ENCODE measurements at places on chromosomes 1 and 21. TPM values are rescaled to one million over a fixed set of nuclear protein-coding genes. Genes with fewer than 3 reads are reported as not detected.
A peak's percentile ranks its signal among the peaks of the same experiment; 100 is the strongest.

GRCh38 chr1:2555634-2556276 lies 416 bp upstream of the TNFRSF14 start:
- peak; percentile 98 for DNase-seq

DNA sequence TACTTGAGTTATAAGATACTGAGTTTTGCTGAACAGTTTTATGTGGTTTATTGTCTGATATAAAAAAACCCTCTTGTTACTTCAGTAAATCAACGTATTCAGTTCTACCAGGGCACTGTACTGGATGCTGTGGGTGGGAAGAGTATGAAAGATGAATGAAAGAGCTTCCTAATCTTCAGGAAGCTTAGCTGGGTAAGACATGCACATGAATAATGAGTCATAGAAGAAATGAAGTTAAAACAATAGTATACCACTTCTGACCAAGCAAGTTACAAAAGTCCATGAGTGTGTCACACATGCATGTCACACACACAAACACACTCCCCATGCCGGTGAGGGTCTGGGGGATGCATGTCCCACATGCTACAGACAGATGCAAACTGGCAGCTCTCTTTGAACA lies 105.9 kb downstream of the SIPA1L2 start:
- DNase-seq = no peak

DNA sequence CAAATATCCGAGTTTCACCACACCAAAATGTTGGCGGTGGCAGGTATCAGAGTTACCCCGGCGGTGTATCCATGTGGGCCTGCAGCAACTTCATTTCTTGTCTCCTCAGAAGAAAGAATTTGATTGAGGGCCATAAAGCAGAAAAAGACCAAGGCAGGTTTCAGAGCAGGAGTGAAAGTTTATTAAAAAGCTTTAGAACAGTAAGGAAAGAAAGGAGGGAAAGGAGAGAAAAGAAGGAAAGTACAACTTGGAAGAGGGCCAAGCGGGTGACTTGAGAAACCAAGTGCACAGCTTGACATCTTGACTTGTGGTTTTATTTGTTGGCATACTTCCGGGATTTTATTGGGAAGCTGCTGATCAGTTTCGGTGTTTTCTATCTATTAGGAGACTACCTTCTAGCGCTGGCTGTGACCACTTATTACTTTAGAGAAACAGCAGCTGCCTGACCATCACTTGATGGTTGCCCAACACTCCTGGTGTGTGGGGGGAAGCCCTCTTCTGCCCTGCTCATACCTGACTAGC lies 75.5 kb upstream of the RAB3GAP2 start:
- DNase-seq = no peak

DNA sequence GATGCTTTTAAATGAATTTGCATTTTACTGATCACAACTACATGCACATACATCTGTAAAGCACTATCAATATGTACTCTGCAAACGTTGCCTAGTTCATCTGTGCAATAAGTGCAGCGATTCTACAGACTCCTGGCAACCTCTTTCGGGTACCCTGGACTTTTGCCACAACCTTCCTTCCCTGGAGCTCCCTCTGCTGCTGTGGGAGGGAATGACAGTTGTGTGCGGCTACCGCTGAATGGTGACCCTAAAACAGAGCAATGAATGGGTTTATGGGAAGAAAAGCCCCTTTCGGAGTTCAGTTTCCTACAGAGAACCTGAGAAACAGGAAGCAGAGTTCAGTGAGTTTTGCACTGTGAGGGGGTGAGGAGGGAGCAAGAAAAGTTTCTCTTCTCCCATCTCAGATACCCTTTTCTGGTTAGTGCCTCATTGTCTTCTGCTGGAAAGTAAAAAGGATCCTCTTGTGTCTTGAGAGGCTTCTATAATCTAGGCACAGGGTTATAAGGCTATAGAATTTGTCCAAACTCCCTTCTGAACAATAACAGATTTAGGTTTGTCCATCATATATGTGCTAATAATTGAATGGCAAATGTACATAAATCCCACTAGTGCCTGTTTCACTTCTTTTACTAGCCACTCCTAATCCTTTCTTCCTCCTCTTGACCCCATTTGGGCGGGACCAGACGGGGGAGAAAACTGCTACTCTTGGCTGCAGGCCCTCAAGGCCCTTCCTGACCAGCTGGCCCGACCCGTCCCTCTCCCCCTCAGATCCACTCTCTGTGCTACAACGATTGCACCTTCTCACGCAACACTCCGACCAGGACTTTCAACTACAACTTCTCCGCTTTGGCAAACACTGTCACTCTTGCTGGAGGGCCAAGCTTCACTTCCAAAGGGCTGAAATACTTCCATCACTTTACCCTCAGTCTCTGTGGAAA lies 19.8 kb upstream of the SARS1 start:
- DNase-seq = no peak

DNA sequence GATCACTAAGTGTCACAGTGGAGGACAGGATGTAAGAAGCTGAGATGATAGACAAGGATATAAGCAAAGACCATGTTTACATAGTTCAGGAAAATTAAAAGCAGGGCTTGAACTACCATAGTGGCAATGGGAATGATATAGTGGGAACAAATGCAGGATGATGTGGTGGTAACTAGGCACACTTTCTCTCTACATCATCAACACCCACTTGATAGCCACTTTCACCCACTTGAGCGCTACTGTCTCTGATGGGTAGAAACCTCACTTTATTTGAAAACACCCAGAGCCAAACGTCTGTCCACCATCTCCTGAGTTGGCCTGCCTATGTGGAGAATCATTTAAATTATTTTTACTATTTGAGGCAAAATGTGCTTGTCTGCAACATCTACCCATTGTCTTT lies 305.0 kb upstream of the ST6GALNAC5 start:
- DNase-seq = no peak

- no peak for DNase-seq
Observed at GRCh38 chr1:5267603-5268235, 613.3 kb downstream of the AJAP1 start.

DNA sequence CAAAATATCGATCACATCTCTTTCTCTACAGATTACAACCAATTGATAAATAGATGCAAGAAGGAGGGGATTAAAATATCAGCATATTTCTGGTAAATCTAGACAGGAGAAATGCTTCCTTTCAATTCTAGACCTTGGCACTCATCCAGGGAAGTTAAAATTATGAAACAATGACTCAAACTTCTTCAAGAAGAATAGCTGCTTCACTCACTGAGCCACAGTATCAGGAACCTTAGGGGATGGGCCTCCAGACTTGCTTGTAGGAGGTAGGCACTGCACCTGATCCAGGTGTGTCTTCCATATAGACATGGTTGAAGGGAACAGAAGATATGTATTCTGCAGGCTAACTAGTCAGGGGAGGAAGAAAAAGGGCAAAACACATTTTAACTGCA lies 9.8 kb downstream of the SLAMF7 start:
- DNase-seq = no peak

GRCh38 chr1:2777424-2778219 lies 23.9 kb downstream of the TTC34 start:
- DNase-seq = no peak

DNA sequence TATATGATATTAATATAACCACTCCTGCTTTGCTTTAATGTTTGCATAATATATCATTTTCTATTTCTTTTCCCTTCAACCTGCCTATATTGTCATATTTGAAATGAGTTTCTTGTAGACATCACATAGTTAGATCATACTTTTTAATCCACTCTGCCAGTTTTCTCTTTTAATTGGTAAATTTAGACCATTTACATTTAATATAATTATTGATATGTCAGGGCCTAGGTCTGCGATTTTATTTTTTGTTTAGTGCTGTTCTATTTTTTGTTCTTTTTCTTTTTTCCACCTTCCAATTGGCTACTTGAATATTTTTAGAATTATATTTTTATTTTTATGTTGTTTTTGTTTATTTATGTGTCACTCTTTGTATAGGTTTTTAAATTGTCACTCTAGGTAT lies 213.3 kb downstream of the C1orf94 start:
- no peak for DNase-seq

DNA sequence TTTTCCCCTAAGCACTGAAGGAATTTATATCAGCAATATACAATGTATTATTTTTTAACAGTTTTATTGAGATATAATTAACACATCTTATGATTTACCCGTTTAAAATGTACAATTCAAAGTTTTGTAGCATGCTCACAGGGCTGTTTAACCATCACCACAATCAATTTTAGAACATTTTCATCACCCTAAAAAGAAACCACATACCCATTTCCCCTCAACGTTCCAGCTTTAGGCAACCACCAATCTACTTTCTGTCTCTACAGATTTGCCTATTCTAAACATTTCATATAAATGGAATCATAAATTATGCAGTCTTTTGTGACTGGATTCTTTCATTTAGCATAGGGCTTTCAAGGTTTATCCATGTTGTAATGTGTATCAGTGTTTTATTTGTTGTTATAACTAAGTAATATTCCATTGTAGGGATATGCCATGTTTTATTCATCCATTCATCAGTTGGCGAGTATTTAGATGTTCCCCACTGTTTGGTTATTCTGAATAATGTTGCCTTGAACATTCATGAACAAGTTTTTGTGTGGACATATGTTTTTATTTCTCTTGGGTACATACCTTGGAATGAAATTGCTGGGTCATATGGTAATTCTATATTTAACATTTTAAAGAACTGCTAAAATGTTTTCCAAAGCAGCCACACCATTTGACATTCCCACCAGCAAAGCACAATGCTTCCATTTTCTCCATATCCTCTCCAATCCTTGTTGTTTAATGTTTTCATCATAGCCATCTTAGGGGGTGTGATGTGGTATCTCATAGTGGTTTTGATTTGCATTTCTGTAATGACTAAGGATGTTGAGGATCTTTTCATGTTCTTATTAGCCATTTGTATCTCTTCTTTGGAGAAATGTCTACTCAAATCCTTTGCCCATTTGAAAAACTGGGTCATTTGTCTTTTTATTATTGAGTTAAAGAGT lies 188.5 kb downstream of the TM2D1 start:
- DNase-seq = no peak

DNA sequence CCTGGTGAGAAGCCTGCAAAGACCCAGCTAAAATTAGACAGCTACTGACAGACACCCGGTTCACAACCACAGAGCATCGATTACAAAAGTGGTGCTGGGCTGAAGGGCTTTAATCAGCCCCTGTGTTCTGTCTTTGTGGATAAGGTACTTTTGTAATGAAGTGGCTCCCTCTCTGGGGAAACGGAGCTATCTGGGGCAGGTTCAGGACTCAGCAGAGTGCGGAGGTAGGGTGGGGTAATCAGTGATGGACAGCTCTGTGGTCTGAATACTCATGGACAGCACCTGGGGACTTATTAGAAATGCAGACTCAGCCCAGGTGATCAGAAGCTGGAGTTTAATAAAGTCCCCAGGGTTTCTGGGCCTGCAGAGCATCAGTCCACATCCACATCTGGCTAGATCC lies 152.0 kb downstream of the MATN1 start:
- DNase-seq = no peak

DNA sequence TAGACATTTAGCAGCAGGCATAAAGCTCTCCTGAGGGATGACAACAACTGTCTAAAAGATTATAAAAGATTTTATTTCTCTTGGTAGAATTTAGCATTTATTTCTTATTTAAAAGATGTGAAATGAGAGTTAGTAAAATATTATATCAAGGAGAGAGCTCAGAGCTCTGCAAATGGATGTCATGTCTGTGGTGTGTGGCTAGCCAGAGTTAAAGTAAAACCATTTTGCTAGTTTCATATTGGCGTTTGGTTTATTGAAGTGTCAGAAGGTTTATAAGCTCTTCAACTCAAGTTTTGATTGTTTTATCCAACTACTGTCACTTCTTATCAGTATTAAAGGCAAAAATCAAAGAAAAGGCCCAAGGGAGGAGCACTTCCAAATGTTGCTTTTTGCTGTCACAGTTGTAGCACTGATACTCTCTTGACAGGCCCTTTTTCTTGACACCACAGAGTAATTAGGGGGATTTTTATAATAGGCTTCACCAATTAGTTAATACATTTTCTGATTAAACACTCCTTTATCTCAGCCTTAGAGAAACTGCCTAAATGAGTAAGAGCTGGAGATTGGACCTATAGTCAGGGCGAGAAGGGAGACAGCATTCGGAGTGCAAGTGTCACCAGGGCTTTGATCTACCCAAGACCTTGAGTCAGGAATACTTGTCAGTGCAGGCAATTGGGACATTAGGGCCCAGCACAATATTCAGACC lies 233.9 kb downstream of the PTBP2 start:
- DNase-seq = no peak

- DNase-seq = no peak
Observed at GRCh38 chr1:109500941-109501381, 7.1 kb downstream of the CYB561D1 start.

DNA sequence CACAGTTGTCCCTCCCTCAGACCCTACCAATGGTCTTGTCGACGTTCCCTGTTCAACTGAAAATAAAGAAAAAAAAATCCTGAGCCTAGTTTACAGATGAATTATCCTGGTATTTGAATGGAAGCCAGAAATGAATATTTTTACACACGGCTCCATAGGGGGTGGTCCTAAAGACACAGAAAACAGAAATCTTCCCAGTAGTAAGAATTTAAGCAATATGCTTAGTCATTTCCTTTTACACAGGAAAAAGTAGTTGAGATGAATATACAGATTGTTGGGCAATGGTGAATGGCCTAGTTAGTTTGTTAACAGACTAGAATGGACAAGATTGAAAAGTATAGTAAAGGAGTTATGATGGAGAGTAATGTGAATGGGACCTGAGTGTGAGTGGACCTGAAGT lies 67.4 kb downstream of the RGS18 start:
- no peak for DNase-seq

The LRRC39 gene
- 0.97 TPM for total RNA-seq

The KCNE1 gene
- total RNA-seq = 2.7 TPM

The KRTAP19-6 gene
- not detected for total RNA-seq

Data from esophagus muscularis mucosa (tissue), 4 donors.